Gastrocnemius medialis (tissue), 4 donors: ENCODE measurements at places on chromosomes 7 and 10.

GRCh38 chr7:31202801-31203200 lies 137.7 kb downstream of the NEUROD6 start:
- H3K27me3 ChIP-seq, result no peaks in the 10 kb centered on the region
- H3K27ac ChIP-seq, result no peak overlapping the region
- no peak overlapping the region for H3K4me3 ChIP-seq

DNA sequence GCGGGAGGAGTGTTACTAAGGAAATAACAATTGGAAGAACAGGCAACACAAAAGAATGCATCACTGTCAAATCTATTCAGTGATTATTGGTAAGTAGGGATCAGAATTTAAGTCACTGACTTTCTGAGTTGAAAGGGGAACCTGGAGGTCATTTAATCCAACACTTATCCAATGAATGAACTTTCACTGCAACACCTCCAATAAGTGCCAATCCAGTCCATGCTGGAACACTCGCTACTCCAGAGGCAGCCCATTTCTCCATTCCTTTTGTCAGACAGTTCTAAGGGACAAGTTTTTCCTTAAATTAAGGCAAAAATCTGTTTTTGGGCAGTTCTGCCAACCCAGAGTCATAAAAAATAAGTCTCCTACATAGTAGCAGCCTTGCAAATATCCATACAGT lies 29.5 kb downstream of the FRA10AC1 start:
- no peaks in the 10 kb centered on the region for H3K4me1 ChIP-seq
- H3K27me3 ChIP-seq, result no peaks in the 10 kb centered on the region
- H3K36me3 ChIP-seq, result no peaks in the 10 kb centered on the region

GRCh38 chr10:132654708-132655661 lies 117.4 kb downstream of the INPP5A start:
- H3K4me1 ChIP-seq, result no peaks in the 10 kb centered on the region
- H3K27me3 ChIP-seq, result no peaks in the 10 kb centered on the region
- H3K36me3 ChIP-seq, result peaks cover 21% of the 10 kb centered on the region

DNA sequence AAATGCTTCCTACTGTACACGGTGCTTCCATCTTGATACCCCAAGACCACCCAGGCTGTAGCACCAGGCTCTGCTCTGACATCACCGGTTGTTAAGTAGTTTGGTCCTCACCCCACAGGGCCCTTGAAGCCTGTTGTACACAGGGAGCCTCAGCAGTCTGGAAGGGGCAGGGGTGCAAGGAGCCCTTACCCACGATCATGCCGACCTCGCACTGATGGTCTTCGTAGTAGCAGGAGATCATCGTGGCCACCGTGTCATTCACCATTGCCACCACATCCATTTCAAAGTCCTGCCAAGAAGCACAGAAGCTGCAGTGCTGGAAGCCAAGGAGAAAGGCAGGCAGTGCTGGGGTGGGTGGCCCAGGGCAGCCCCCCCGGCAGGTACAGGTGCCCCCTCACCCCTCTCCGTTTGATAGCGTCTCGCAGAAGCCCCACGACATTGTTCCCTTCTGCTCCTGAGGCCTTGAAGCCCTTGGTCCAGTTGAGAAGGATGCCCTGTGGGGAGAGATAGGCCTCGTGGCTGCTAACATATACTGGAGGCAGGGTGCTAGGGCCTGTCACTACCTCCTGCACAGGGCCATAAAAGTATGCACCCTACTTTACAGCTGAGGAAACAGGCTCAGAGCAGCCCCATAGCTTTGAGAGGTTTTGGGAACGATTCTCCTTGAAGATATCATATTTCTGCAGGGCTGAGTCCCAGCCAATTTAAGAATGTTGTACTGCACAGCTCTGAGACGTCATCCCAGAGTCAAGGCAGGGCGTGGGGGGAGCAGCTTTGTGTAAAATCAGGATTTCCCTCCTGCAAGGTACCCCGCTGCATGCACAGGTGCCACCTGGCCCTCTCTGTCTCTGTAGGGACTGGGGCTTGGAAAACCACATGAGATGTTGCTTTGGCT lies 8.7 kb upstream of the MYL7 start:
- peaks cover 2% of the 10 kb centered on the region for H3K27me3 ChIP-seq
- no peaks in the 10 kb centered on the region for H3K36me3 ChIP-seq
- H3K27ac ChIP-seq, result no peak overlapping the region
- H3K4me1 ChIP-seq, result no peaks in the 10 kb centered on the region
- no peak for DNase-seq
- no peak overlapping the region for H3K4me3 ChIP-seq

GRCh38 chr10:69232252-69232651 lies 12.1 kb downstream of the HKDC1 start:
- no peak overlapping the region for H3K4me3 ChIP-seq
- no peaks in the 10 kb centered on the region for H3K4me1 ChIP-seq
- H3K27me3 ChIP-seq, result no peaks in the 10 kb centered on the region
- H3K27ac ChIP-seq, result no peak overlapping the region
- no peaks in the 10 kb centered on the region for H3K36me3 ChIP-seq
- DNase-seq, result no peak

DNA sequence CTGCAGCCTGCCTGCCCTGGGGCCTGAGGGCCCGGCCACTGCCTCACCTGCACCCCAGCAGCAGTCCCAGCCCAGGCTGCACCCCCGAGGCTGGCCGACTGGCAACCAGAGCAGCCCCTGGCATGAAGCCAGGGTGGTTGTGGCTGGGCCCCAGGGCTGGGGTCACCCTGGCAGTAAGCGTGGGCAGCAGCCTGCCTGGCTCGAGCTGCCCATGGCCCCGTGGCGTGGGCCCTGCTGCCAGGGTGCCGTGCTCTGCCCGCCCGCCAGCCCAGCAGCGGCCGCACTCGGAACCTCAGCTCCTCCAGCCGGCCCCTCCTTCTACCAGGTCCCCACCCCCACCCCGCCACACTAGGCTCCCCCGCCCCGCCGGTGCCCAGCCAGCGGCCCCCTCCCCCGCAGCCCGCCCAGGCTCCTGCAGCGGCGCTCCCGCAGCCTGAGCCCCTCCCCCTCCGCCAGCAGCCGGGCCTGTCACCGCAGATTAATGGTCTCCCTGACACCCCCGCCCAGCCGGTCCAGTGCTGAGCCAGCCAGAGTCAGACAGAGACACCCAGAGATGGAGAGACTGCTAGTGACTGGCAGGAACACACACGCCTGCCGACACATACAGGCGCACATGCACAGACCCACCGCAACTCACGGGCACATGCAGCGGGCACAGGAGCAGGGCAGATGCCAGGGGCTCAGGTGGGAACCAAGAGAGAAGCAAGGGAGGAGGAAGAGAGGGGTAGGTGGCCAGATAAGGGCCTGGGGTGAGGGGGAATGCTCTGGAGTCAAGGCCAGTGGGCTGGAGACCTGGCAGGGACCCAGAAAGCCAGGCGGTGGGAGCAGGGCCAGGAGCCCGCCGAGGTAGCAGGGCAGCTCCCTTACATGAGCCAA lies 22.4 kb downstream of the KCNH2 start:
- H3K36me3 ChIP-seq, result no peaks in the 10 kb centered on the region
- no peaks in the 10 kb centered on the region for H3K27me3 ChIP-seq
- H3K4me3 ChIP-seq, result peak overlapping the region; percentile 25
- no peaks in the 10 kb centered on the region for H3K4me1 ChIP-seq
- H3K27ac ChIP-seq, result no peak overlapping the region

DNA sequence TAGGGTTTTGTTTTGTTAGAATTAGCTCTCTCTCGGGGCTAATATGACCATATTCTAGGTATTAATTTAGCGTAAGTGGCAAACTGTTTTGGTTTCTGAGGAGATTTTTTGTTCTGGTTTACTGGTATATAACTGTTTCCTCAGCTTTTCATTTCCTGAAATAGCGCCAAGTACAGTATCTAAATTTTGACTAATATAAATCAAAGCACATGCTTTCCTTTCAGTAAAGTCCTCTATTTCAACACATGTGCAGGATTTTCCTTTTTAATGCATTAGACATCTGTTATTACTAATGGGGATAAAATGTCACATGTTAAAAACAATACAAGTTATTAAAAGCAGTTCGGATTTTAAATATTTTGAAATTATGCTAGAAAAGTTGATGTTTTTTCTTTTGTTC lies 11.3 kb downstream of the FERD3L start:
- H3K36me3 ChIP-seq, result no peaks in the 10 kb centered on the region
- H3K4me1 ChIP-seq, result no peaks in the 10 kb centered on the region
- no peak overlapping the region for H3K4me3 ChIP-seq
- H3K27me3 ChIP-seq, result no peaks in the 10 kb centered on the region

GRCh38 chr10:60073781-60074656 lies 167.7 kb upstream of the CCDC6 start:
- H3K27ac ChIP-seq, result no peak overlapping the region
- DNase-seq, result no peak
- no peaks in the 10 kb centered on the region for H3K27me3 ChIP-seq
- H3K36me3 ChIP-seq, result no peaks in the 10 kb centered on the region
- no peak overlapping the region for H3K4me3 ChIP-seq

GRCh38 chr7:74282748-74283459 lies 6.3 kb upstream of the CLIP2 start:
- H3K27me3 ChIP-seq, result no peaks in the 10 kb centered on the region
- H3K4me1 ChIP-seq, result peaks cover under 1% of the 10 kb centered on the region
- no peaks in the 10 kb centered on the region for H3K36me3 ChIP-seq

DNA sequence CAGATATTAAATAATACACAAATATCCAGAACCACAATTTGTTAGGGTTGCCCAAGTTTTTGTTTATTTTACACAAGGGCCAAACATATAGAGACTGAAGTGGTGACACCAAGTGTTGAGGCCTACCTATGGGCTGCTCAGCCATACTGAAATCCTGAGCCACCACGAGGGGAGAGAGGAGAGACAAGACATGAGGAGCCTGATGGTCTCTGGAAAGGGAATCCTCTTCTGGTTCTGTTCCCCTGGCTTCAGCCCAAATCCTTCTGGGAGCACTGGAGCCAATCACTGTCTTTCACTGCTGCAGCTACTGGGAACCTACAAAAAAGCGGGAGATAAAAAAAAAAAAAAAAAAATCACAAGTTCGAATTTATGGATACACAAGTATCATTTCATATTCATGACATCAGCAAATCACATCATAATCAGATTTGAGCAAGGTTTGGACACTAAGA lies 1.9 kb downstream of the SKIDA1 start:
- H3K27me3 ChIP-seq, result no peaks in the 10 kb centered on the region
- H3K36me3 ChIP-seq, result no peaks in the 10 kb centered on the region
- DNase-seq, result peak; percentile 62
- peaks cover 42% of the 10 kb centered on the region for H3K4me1 ChIP-seq

DNA sequence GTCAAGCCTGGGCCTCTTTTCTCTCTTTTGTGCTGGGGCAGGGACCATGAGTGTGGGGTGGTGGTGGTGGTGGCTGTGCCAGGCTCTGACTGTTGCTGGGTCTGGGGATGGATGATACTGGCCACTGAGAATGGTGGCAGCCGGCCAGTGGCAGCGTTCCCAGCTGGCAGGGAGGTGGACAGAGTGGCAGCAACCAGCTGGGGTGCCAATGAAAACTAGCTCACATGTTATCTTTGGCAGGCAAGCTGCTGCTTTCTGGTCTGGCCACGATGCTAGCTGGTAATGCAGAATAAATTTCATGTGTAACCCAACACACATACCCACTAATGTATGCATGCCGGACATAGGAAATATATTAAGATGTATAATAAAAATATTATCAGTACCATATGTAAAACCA lies 95.0 kb upstream of the SLC26A5 start:
- no peaks in the 10 kb centered on the region for H3K36me3 ChIP-seq
- DNase-seq, result peak; percentile 12
- no peaks in the 10 kb centered on the region for H3K4me1 ChIP-seq
- no peaks in the 10 kb centered on the region for H3K27me3 ChIP-seq

DNA sequence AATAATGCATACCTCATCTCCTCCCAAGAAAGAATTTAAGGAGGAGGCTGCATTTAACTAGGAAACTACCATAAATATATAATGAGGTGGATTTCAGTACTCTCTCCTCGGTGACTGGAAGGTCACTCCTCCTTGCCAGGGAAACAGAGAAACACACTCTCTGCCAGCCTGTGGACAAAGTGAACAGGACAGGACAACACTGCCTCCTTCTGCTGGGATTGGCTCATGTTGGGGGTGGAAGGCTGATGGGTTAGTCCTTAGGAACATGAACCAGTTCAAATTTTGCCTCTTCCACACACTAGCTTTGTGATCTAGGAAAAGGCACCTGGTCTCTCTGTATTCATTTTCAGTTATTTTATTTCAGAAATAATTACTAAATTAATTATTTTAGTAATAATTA lies 50.6 kb upstream of the STEAP4 start:
- no peaks in the 10 kb centered on the region for H3K27me3 ChIP-seq
- no peak for DNase-seq
- no peaks in the 10 kb centered on the region for H3K4me1 ChIP-seq
- H3K27ac ChIP-seq, result no peak overlapping the region

DNA sequence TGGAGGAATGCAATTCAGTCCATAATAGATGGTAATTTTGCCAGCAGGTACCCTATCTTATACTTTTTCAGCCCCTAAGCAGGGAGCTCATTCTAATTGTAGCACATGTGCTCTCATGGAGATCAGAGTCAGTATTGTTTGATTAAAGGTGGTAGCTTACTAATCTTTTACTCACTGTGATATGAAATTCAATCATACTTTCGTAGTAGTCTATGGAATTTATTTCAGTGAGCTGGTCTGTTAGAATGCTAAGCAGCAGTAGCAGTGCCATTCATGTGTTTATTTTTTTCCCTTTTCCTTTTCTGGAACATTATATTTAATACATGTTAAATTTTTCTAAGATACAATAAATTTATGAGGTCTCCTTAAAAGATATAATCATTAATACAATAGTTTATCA lies 109.0 kb downstream of the ST7 start:
- H3K4me3 ChIP-seq, result no peak overlapping the region
- no peaks in the 10 kb centered on the region for H3K36me3 ChIP-seq
- H3K4me1 ChIP-seq, result peaks cover 3% of the 10 kb centered on the region
- H3K27me3 ChIP-seq, result no peaks in the 10 kb centered on the region
- no peak for DNase-seq

DNA sequence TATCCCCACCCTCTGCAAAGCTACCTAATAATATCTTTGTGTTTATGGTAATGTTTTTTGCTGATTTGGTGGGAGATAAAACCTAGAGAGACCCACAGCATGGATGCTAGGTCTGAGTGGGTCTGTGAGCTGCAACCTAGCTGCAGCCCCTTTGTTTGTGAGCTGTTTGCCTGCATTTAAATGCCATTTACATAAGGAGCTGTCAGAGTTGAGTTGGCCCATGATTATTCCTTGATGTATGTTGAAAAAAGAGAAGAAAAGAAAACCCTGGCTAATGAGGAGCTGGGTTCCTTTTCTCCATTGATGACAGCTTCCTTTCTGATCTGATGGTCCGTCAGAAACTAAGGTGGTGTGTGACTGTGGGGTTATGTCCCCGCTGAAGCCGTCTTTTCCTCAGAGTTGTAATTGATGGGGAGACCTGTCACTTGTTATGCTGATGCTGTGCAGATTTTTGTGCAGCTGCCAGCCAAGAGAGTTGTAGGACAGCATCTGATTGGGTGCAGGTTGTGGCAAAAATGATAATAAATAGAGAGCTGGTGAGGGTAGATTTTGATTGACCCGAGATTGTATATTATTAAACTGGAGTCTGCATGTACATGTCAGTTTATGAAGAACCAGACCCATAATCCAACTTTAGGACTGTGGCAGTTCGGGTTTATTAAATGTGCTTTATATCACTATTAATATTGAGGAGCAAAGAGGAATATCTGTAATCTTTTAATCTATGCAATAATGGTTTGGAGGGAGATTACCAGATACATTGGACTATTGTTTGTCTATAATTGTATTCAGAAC lies 219.8 kb downstream of the AUTS2 start:
- no peak overlapping the region for H3K4me3 ChIP-seq
- peaks cover 13% of the 10 kb centered on the region for H3K4me1 ChIP-seq
- DNase-seq, result no peak
- H3K36me3 ChIP-seq, result no peaks in the 10 kb centered on the region
- no peaks in the 10 kb centered on the region for H3K27me3 ChIP-seq
- no peak overlapping the region for H3K27ac ChIP-seq

GRCh38 chr7:8035647-8036518 lies 67.3 kb downstream of the GLCCI1 start:
- DNase-seq, result no peak
- no peaks in the 10 kb centered on the region for H3K36me3 ChIP-seq
- no peaks in the 10 kb centered on the region for H3K4me1 ChIP-seq

- DNase-seq, result no peak
- no peaks in the 10 kb centered on the region for H3K36me3 ChIP-seq
Measured at GRCh38 chr7:115113776-115114175, 191.9 kb downstream of the MDFIC start.
